Occipital lobe (tissue), 3 donors: ENCODE measurements at places on chromosomes 11 and 22.
A peak's percentile ranks its signal among the peaks of the same experiment; 100 is the strongest.

- DNase-seq, result no peak
Measured at GRCh38 chr11:73715541-73715940, 45.3 kb downstream of the RAB6A start.

DNA sequence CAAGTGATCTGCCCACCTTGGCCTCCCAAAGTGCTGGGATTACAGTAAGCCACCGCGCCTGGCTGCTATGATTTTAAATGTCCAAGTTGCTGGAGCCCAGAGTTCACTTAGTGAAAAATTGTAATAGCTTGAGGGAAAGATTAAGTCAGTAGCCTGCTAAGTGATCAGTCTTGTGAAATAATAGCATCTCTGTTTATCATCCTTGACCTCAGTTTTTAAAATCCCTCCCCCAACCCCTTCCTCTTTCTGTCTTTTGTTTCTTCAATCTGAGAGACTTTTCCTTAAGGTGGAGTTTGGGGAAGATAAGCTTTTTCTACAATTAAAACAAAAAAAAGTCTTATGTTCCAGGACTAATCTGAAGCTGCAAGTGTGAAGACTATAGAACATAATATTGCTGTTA, 6.4 kb downstream of the HIPK3 start:
- DNase-seq, result no peak

GRCh38 chr22:37254209-37254866, 10.3 kb upstream of the RAC2 start:
- DNase-seq, result no peak

DNA sequence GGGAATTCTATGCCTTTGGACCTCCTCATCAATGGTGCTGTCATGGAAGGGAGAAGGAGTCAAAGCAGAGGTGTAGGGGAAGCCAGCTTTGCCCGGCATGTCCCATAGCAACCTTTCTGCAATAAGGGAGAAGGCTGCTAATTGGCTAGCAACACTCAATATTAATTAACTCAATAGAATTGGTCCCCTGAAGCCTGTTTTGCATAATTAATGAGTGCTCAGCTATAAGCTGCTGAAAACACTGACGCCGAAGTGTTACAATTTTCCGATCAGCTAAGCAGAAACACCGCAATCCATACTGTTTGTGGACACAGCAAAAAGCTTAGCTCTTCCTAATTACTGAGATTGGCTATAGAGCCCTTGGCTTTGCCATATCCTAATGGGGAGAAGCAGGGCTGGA, 245.0 kb downstream of the CSNK2A3 start:
- no peak for DNase-seq

DNA sequence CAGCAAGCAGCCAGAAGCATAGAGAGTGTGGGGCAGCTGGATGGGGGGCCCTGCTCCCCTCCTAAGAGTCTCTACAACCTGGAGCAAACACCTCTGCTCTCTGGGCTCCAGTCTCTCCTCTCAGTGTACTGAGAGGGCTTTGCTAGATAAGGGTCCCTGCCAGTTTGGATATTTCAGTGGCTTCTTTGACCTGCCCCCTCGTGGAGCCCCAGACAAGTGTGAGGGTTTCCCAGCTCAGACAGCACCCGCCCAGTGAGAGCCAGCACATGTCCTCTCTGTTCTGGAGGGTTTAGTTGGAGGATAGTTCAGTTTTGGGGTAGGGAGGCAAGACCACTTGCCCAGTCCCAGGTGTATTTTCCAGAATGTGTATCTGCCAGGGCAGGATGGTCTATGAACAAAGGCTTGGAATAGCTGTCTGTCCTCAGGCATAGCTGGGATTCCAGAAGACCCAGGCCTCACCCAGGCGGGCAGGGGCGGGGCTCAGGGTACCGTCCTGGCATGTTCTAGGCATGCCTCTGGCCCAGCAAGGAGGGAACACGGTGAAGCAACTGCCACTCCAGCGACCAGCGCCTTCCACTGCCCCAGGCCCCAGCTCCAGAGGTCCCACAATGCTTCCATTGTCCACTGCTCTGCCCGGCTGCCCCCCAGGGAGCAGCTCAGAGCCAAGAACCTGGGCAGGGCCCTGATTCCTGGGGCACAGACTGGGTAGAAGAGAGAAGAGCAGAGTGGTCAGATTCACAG, 7.5 kb upstream of the MICALL1 start:
- DNase-seq, result peak; percentile 38
